ENCODE measurements at places on chromosomes 4 and X.

- no peak for DNase-seq
These were observed 188.6 kb downstream of the TSPAN5 start for GRCh38 chr4:98469771-98470170.

DNA sequence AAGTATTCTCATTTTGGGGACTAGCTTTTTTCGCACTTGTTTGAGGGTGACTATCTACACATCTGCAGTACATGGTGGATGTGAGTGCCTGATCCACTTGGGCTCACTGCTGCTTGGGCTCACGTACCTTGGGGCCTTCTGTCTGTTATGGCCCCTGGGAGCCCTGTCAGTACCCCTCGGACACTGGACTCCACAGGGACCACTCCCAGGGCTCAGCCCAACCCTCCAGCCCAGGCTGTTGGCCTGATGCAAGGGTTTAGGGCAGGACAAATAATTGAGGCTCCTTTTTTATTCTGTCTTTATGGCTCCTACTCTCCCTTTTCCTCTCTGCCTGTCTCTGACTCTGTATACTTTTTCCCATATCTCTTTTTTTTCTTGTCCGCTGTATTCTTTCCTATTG, 32.7 kb upstream of the MSN start:
- no peak for DNase-seq

DNA sequence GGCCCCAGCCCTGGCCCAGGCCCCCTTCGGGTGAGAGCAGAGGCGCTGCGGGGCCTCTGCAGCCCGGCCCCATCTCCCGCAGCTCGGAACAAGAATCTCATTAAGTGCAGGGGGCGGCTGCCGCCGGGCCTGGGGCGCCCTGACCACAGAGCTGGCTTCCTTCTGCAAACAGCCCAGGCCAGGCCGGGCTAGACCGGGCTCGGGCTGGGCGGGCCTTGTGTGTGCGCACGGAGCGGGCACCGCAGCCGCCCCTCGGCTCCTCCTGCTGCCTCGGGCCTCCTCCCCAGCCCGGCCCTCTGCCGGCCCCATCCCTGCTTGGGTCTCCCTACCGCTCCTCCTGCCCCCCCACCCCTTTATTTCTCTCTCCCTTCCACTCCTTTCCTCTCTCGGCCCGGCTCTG, 83.3 kb downstream of the EFNB1 start:
- DNase-seq, result no peak

- no peak for DNase-seq
These were observed 93.2 kb downstream of the GASK1B start for GRCh38 chr4:158079661-158080060.

GRCh38 chrX:149259241-149259640, 245.9 kb downstream of the IDS start:
- peak; percentile 2 for DNase-seq

- DNase-seq, result no peak
These were observed 81.8 kb downstream of the TRIML1 start for GRCh38 chr4:188221090-188221489.

DNA sequence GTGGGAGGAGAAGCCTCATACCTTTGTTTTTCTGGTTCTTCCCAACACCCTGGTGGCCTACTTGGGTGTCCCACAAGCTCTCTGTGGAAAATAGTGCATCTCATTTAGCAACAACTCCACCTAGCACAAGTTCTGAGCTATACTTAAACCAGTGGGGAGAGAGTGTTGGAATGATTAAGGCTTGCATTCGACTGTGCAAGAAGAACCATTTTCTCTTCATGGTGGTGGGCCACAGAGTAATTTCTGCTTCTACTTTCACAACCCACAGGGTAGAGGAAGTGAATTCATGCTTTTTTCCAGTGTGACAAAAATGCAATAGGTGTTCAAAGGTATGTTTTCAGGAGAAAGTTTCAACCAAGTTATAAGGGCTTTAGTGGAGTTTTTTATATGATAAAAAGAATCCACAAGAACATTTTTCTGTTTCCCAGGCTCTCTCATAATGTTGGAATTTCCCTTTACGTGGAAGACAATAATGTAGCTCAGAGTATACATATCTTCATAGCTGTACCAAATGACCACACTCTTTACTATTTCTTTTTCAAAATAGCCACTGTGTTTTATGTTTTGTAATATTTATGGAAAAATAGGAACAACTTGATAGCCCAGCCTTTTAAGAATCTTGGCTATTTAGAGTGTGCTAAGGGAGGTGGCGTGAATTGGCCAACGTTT, 80.3 kb upstream of the HHIP start:
- DNase-seq, result no peak

DNA sequence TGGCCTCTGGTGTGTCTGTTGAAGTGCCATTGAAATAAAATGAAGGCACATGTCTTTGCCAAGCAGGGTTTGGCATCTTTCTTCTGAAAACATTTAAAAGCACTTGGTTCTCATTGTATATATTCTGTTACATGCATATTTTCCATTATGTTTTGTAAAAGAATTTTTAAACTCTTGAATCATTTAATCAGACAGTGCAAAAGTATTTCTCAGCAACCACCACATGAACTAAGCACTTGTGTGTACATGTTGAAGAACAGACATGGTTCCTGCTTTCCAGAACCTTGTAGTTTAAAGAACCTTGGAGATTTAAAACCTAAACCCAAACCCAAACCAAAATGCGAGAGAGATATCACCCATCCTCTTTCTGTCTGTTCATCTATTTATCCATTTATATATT, 220.3 kb upstream of the GIMD1 start:
- DNase-seq, result no peak

DNA sequence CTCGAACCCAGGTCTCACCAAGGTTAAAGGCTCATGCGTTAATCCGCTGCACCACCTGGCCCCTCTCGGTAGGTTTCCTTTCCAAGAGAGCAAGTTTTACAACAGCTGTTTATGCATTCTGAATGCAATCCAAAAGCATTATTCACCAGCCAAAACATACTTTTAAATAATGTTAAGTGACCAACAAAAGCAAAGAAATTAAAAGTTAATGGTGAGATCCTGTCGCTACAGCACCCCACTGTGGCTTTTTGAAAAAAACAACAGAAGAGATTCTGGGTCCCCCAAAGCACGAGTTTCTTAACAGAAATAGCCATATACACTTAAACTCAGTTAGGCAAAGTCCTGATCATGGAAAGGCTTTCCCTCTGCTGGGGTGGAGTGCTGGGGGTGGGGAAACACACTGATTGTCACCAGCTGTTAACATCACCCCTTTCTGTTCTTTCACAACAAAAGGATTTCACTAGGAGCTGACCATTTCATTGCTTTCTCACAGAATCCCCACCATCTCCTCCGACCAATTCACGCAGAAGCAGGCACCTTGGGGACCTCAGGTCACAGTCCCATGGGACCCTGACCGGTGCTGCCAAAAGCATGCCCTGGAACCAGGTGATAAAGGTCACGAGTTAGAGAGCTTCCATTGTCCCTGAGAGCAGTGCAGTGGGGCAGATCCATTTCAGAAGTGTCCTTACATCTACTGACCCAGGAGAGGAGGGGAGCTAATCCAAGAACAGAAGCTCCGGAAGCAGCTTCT, 51.2 kb downstream of the ZNF827 start:
- DNase-seq, result no peak

DNA sequence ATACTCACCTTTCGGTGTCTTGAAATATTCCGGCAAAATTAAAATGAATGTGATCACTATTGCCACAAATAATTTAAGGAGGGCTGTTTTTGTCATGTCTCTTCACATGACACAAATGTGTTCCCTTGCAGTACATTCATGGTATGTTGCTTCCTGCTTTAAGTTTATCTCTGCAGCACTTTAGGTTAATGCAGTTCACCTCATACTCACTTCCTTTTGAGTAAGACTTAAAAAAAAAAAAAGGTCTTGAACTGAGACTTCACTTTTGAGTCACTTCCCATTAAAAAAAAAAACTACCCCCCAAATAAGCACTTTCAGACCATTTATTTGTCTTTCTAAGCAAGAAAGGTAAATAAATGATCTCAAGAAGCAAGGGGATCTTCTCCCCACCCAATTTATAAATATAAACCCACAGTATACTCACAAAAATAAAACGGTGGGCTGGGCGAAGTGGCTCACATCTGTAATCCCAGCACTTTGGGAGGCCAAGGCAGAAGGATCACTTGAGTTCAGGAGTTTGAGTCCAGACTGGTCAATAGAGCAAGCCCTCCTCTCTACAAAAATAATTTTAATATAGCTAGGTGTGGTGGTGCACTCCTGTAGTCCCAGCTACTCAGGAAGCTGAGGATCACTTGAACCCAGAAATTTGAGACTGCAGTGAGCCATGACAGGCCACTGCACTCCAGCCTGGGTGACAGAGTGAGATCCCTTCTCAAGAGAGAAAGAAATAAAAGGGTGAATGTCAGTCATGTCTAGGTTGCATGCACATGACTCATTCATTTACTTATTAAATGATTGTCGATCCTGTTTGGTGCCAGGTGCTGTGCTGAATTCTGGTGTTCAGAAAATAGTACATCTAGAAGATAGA, at the start of gene TMEM156:
Gene TMEM156, minus strand, starts transcription at position 192 of the 868 bp plus-strand sequence. Its CDS starts 96 bp downstream, at position 96.
- DNase-seq, result no peak

- DNase-seq, result no peak
These were observed 315.4 kb downstream of the INPP4B start for GRCh38 chr4:142530728-142531127.

- DNase-seq, result no peak
These were observed 3.4 kb upstream of the MAN2B2 start for GRCh38 chr4:6571608-6572007.

- DNase-seq, result no peak
These were observed 33.5 kb downstream of the SGMS2 start for GRCh38 chr4:107858158-107858742.

GRCh38 chrX:62928906-62929305, 422.2 kb downstream of the SPIN4 start:
- no peak for DNase-seq

DNA sequence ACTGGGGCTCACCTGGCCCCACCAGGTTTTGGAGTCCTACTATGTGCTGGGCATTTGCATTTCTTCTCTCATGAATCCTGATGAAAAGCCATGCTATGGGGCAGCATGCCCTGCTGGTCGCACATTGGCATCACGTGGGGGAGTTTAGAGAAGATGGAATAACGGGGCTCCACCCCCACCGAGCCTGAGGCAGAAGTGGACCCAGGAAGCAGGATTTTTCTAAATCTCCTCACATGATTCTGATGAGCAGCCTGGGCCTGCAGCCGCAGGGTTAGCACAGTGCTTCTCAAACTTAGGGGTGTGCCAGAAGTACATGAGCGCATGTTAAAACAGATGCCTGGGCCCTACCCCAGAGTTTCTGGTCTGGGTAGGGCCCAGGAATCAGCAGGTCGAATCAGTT, 4.6 kb upstream of the SORCS2 start:
- DNase-seq, result no peak

DNA sequence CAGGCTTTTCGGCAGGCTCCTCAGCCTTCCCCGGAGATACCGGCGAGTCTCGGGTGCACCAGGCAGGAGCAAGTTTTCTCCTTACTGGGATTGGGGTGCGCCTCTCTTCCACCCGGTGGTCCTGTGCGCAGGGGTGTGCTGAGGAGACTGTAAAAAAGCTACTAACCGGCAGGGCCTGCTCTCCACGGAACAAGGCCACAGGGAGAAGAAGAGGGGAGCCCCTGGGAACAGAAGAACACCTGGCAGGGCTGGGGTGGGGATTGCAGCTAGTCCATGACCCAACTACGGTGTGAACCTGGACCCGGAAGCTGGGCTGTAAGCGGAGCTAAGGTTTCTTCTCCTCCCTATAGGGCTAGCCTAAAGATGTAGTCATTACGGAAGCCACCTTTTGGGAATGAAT, 17.7 kb upstream of the ZIC3 start:
- no peak for DNase-seq

GRCh38 chr4:26568446-26568994, 15.4 kb upstream of the TBC1D19 start:
- peak; percentile 68 for DNase-seq

DNA sequence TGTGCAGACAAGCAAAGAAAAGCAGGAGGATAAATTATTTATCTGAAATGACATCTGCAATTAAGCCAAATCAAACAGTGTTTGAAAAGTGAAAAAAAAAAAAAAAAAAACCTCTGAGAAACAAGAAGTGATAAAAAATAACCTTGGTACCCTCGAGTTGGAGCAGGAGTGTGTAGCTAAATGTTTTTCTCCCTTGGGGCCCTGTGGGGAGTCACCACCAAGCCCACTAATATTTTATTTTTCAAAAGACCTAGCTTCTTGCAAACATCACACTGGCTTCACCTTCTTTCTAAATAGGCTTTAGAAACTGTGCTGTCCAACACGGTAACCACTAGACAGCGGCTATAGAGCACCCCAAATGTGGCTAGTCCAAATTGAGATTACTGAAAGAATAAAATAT, 47.7 kb downstream of the SNX25 start:
- DNase-seq, result no peak

GRCh38 chr4:100516225-100516624, 1.6 kb downstream of the EMCN start:
- DNase-seq, result no peak

DNA sequence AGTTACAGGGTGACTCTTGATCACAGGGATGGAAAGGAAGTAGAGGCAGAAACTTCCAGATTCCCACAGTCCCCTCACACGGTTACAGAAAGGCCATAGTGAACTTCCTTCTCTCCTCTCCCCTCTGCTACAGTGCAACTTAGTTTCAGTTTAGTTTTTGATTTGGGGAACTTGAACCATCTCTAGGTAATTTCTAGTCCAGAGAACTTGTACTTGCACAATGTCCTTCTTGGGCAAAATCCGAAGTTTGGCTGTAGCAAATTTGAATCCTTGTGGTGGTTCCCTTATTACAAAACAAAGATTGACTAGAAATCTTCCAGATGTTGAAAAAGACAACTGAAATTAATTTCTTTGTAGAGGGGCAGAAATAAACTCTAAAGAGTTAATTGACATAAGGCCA, 1.2 kb upstream of the BLTP1 start:
- DNase-seq, result no peak

- DNase-seq, result no peak
These were observed 178.5 kb upstream of the CTSO start for GRCh38 chr4:156132196-156132595.

DNA sequence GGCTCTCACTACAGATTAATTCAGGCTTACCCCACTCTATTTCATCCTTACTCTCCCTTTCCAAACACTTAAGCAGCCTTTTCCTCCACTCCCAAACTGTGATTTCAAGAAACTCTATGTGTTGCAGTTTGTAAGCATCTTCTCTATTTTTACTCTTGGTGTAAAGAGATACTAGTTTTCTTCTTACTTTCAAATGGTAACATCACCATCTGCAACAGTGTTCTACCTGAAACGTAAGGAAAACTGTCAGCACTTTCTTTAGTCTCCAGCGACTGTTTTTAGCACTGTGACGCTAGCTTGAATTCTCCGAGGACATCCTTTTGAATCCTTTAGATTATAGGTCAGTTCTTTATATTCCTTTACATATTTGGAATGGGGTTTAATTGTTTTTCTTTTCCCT, 335.2 kb downstream of the PDGFC start:
- no peak for DNase-seq

- DNase-seq, result no peak
These were observed 387.8 kb downstream of the DCAF12L2 start for GRCh38 chrX:125778261-125778660.

- no peak for DNase-seq
These were observed 107.4 kb upstream of the AFAP1 start for GRCh38 chr4:8046925-8047541.

GRCh38 chrX:154827194-154828015, 7.1 kb downstream of the SMIM9 start:
- no peak for DNase-seq

Data from retinal pigment epithelial cell (primary cell).